Left ventricle myocardium inferior (tissue), 1 donor: ENCODE measurements at places on chromosomes 16 and 17. TPM values are rescaled to one million over a fixed set of nuclear protein-coding genes. Genes with fewer than 3 reads are reported as not detected.

GRCh38 chr16:78390092-78390491, 290.6 kb downstream of the WWOX start:
- DNase-seq: no peak
- peak overlapping the region; percentile 50 for H3K27ac ChIP-seq
- peak overlapping the region; percentile 22 for H3K4me3 ChIP-seq
- H3K36me3 ChIP-seq: no peaks in the 10 kb centered on the region
- peaks cover 47% of the 10 kb centered on the region for H3K4me1 ChIP-seq
- H3K27me3 ChIP-seq: no peaks in the 10 kb centered on the region

KRT33B gene
- total RNA-seq: not detected

DNA sequence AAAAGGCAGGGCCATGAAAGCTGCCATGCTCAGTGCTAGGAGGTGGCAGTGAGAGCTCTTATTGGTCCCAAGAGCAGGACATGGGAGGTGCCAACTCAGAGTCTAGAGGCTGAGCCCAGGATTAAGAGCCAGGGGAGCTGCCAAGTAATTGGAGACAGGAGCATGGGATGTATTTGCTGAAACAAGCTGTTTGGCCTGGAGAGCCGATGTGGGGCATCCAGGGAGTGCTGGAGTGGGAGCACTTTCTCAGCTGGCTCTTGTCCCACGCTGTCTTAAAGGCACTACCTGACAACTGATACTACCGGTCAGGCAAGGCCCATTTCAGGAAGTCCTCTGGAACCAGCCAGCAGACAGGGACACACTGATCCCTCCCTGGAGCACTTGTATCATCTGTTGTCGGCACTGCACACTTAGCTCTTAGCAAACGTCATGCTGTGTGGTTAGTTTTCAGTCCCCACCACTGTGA, 19.3 kb downstream of the ANKFN1 start:
- H3K27me3 ChIP-seq: no peaks in the 10 kb centered on the region
- no peak overlapping the region for H3K4me3 ChIP-seq
- H3K36me3 ChIP-seq: no peaks in the 10 kb centered on the region
- H3K27ac ChIP-seq: peak overlapping the region; percentile 55
- DNase-seq: peak; percentile 26
- peaks cover 19% of the 10 kb centered on the region for H3K4me1 ChIP-seq

KRTAP4-4 gene
- total RNA-seq: not detected

HOXB1 gene
- not detected for total RNA-seq

GRCh38 chr16:79980650-79981521, 380.3 kb upstream of the MAF start:
- no peaks in the 10 kb centered on the region for H3K4me1 ChIP-seq
- no peaks in the 10 kb centered on the region for H3K27me3 ChIP-seq
- H3K36me3 ChIP-seq: no peaks in the 10 kb centered on the region
- DNase-seq: no peak

STX8 gene
- total RNA-seq: 61.3 TPM

- H3K4me3 ChIP-seq: no peak overlapping the region
- no peak overlapping the region for H3K27ac ChIP-seq
- no peak for DNase-seq
- no peaks in the 10 kb centered on the region for H3K36me3 ChIP-seq
- H3K27me3 ChIP-seq: no peaks in the 10 kb centered on the region
- no peaks in the 10 kb centered on the region for H3K4me1 ChIP-seq
Observed at GRCh38 chr17:30555942-30556341, 78.7 kb downstream of the GOSR1 start.

DNA sequence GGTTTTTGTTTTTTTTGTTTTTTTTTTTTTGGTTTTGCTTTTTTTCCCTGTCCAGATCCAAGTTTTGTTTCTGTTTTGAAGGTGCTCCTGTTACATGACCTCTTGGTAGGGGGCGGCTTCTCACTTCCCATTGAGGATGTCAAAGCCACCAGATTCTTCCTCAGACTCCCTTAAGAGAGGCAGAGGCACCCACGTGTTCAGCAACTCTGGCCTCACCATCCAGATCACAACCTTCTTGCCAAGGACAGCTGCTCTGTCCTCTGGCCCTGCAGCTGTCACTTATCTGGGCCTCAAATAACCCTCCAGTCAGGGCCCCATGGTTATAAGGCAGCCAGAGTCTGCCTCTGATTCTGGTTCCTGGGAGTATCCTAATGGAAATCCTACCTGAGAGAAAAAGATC, 208.5 kb downstream of the STX8 start:
- H3K36me3 ChIP-seq: no peaks in the 10 kb centered on the region
- peak; percentile 28 for DNase-seq
- H3K27ac ChIP-seq: peak overlapping the region; percentile 62
- H3K4me3 ChIP-seq: no peak overlapping the region

AXIN2 gene
- 21.0 TPM for total RNA-seq

- H3K27ac ChIP-seq: no peak overlapping the region
- H3K36me3 ChIP-seq: peaks cover 22% of the 10 kb centered on the region
- H3K4me3 ChIP-seq: no peak overlapping the region
- no peak for DNase-seq
- no peaks in the 10 kb centered on the region for H3K27me3 ChIP-seq
- peaks cover 22% of the 10 kb centered on the region for H3K4me1 ChIP-seq
Observed at GRCh38 chr17:80858301-80859001, 133.2 kb upstream of the CHMP6 start.

DNA sequence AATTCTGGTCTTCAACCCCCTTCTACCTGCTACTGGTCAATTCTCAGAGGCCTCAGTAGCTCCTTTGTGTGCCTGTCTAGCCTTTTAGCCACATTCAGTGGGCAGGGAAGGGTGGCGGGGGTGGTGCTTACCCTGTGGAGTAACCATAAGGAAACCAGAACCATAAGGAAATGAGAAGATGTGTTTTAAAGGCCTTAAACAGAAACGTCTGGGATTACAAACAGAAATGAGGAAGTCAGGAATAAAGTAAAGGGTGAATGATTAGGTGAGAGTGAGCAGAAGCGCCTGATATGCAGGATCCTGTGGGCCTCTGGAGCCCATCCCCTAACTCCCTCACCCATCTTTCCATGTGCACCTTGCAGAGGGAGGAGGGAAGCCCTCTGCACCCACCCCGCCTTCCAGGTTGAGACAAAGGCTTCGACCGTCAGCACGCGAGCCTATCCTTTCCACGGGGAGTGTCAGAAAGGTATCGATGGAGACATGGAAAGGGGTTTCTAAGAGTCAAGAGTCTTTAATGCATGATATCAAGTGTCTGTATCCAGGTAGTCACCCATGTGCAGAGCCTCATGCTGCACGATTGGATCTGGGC, 20.4 kb downstream of the KIAA0513 start:
- DNase-seq: no peak
- H3K27me3 ChIP-seq: no peaks in the 10 kb centered on the region
- H3K4me3 ChIP-seq: no peak overlapping the region
- peaks cover 22% of the 10 kb centered on the region for H3K4me1 ChIP-seq

DNA sequence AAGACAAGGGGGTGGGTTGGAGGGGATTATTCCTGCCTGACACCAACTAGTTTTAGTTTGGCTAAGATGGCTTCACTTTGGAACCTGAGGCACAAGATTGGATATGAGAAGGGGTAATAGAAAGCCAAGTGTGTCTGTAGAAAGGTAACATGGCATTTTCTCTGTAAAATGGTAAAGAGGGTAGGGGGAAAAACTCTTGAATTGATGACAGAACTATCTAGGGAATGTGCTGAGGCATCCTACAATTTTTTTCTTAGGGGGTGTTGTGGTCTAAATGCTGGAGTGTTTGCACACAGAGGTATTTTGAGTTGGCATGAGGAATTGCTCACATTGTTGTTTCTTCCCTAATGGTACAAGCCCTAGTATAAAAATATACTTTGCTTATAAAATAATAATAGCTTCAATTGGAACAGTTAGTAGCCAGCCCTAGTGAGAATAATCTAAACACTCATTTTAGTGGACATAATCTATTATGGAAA, 25.8 kb downstream of the YPEL2 start:
- no peak for DNase-seq
- H3K27me3 ChIP-seq: no peaks in the 10 kb centered on the region
- H3K4me3 ChIP-seq: no peak overlapping the region
- peaks cover 99% of the 10 kb centered on the region for H3K4me1 ChIP-seq
- H3K36me3 ChIP-seq: peaks cover 21% of the 10 kb centered on the region

DNA sequence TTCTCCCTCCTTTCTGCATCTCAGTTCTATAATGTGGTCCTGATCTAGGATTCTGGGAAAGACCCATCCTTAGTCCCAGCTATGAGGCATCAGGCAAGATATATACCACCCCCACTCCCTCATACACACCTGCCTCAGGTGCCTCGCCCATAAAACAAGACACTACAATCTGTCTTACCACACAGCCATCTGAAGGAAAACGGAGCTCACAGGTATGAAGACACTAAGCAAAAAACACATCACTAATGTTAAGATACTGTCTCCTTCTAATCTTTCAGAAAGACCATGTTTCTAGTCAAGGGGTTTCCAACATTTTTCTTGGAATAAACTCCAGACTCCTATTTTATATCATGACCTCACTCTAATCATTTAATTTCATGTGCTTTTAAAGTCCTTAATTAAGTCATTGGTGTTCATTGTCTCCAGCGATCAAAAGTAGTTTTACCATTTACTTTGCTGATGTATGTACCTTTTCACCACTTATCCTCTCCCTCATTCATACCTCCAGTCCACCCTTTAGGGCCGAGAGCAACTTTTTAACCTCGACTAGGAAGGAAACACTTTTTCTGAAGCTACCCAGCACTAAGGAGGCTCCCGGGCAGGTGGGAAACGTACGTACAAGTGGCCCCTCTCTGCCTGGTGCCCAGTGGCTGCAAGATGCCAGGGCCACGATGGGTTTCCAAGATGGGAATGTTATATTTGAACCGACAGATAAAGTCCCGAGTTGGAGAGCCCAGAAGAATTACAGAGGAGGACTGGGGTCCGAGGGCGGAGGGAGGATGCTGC, 979 bp downstream of the MAP3K14 start:
- peak overlapping the region; percentile 97 for H3K27ac ChIP-seq
- no peak for DNase-seq
- no peaks in the 10 kb centered on the region for H3K36me3 ChIP-seq
- no peaks in the 10 kb centered on the region for H3K27me3 ChIP-seq
- H3K4me1 ChIP-seq: peaks cover 76% of the 10 kb centered on the region
- H3K4me3 ChIP-seq: peak overlapping the region; percentile 90

ZNF423 gene
- total RNA-seq: 8.6 TPM

DNA sequence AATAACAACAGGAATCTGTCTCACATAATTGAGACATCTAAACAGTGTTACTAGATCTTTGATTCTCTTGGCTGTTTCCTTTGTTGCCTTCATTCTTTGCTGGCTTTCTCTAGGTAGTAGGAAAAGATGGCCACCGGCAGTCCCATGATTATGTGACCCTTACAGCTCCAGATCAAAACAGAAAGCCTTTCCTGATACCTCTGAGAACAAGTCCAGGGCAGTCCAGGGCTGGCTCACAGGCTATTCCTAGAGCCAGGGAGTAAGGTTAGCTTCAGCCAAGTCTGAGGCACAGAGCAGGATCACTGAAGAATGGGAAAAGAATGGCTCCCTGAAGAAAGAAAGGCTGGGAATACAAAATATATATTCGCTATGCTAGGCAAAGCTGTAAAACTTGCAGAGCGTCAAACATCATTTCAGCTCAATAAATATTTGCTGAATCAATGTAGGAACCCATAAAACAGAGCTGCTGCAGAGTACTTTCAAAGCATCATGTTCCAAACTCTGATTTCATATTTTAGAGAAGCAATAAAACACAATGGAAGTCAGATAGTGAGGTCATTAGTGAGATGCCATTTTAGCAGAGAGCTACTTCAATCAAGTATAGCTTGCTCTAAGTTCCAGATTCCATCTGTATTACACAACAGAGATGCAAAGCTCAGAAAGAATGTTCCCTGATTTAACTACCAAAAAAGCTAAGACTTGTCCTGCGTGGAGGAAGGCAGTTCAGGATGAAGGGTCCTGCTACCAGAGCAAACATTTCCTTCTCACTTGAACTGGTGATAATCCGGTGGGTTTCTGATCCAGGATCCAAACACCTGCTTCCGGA, 23.4 kb downstream of the ADAT1 start:
- H3K4me3 ChIP-seq: no peak overlapping the region
- H3K27ac ChIP-seq: no peak overlapping the region
- peaks cover 4% of the 10 kb centered on the region for H3K4me1 ChIP-seq
- no peaks in the 10 kb centered on the region for H3K27me3 ChIP-seq
- DNase-seq: no peak

LPO gene
- not detected for total RNA-seq

C16orf95 gene
- 3.2 TPM for total RNA-seq

KRT39 gene
- total RNA-seq: not detected
